ENCODE measurements at places on chromosomes 6 and 20.

- no peaks in the 10 kb centered on the region for H3K36me3 ChIP-seq
- no peak overlapping the region for H3K27ac ChIP-seq
- peaks cover 15% of the 10 kb centered on the region for H3K4me1 ChIP-seq
- DNase-seq, result peak; percentile 61
- H3K27me3 ChIP-seq, result peaks cover 47% of the 10 kb centered on the region
- peak overlapping the region; percentile 64 for H3K4me3 ChIP-seq
These were observed 648 bp downstream of the COL19A1 start for GRCh38 chr6:69866770-69867638.

DNA sequence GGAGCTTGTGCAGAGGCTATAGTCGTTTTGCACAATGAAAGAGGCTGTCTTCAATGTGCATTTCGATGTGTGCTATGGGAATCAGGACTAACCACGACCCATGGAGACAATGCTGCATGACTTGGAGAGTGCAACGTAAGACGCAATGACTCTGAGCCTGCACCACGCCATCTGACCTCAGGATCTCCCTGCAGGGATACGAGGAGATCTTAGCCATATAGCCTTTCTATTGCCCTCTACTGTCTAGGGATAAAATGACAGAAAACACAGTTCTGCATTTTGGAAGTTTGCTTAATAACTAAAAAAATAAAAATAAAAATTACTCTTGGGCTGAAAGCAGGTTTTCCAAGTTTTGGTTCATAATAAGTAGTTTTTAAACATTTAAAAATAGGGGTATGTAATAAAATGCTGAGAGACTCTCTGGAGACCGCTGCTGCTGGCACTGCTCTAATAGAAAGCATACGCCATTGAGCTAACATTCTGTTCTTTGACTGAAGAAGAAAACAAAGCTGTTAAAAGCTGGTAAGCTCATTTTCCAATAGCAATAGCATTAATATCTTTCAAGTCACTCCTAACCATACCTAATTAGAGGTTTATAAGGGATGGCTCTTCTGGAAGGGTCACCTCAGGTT is 87.2 kb downstream of the PDE7B start:
- DNase-seq, result no peak
- no peaks in the 10 kb centered on the region for H3K36me3 ChIP-seq
- no peak overlapping the region for H3K4me3 ChIP-seq
- H3K27me3 ChIP-seq, result no peaks in the 10 kb centered on the region
- no peak overlapping the region for H3K27ac ChIP-seq

DNA sequence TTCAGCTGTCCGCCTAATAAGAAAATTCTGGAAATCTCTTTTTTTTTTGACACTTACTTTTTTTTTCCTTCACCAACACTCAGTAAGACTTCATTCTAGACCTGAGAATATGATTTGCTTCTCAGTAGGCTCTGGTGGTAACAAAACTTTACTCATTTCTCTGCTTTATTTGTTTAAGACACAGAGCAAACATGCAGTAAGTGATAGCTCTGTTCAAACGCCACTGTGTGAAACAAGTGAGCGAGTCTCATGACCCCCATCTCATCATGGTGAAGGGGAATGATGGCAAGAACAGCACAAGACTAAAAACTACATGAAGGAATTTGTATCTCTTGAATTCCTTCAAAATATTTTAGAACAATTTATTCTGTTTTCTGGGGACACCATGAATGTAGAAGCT is 541.6 kb upstream of the POU3F2 start:
- no peak for DNase-seq
- H3K36me3 ChIP-seq, result no peaks in the 10 kb centered on the region
- H3K4me1 ChIP-seq, result no peaks in the 10 kb centered on the region
- H3K27me3 ChIP-seq, result no peaks in the 10 kb centered on the region
- no peak overlapping the region for H3K27ac ChIP-seq

GRCh38 chr6:336159-337114 is 44.1 kb downstream of the DUSP22 start:
- H3K27ac ChIP-seq, result peak overlapping the region; percentile 89
- H3K36me3 ChIP-seq, result peaks cover 3% of the 10 kb centered on the region
- H3K4me1 ChIP-seq, result peaks cover 60% of the 10 kb centered on the region
- peak; percentile 56 for DNase-seq
- peak overlapping the region; percentile 65 for H3K4me3 ChIP-seq

GRCh38 chr6:37459981-37460800 is 27.2 kb downstream of the CMTR1 start:
- no peak for DNase-seq
- H3K27ac ChIP-seq, result peak overlapping the region; percentile 40
- H3K4me1 ChIP-seq, result no peaks in the 10 kb centered on the region
- no peaks in the 10 kb centered on the region for H3K27me3 ChIP-seq

DNA sequence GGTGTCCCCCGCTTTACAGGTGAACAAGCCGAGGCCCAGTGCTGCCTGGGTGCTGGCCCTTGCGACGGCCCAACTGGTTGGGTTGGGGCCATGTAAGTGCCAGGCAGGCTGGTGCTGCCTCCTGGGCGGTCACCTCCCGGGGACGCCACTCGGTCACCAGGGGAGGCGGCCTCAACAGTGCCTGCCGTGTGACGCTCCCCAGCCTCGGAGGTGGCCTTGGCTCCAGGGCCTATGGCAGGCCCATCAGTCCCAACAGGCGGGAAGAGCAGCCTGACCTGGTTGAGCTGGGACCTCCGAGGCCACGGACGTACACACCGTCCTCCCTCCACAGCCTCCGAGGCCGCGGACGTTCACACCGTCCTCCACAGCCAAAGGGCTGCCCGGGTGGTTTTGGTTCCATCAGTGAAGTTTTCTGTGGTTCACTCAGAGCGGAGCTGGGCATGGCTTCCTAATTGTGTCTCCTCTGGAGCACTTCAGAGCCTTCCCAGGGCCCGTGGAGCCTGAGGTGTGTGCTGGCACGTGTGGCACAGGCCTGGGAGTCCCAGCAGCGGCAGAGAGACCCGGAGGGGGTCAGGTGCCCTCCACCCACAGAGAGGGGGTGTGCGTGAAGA is 19.3 kb upstream of the SLCO4A1 start:
- no peak for DNase-seq
- H3K27ac ChIP-seq, result peak overlapping the region; percentile 95
- peak overlapping the region; percentile 73 for H3K4me3 ChIP-seq
- H3K4me1 ChIP-seq, result peaks cover 57% of the 10 kb centered on the region

- DNase-seq, result no peak
- no peaks in the 10 kb centered on the region for H3K4me1 ChIP-seq
- H3K27me3 ChIP-seq, result no peaks in the 10 kb centered on the region
- no peaks in the 10 kb centered on the region for H3K36me3 ChIP-seq
- H3K4me3 ChIP-seq, result no peak overlapping the region
- no peak overlapping the region for H3K27ac ChIP-seq
These were observed 1289.1 kb upstream of the ADGRB3 start for GRCh38 chr6:67345946-67346345.

GRCh38 chr6:138310821-138311220 is 66.9 kb upstream of the SMIM28 start:
- H3K27ac ChIP-seq, result no peak overlapping the region
- peaks cover 9% of the 10 kb centered on the region for H3K27me3 ChIP-seq
- no peaks in the 10 kb centered on the region for H3K4me1 ChIP-seq
- H3K4me3 ChIP-seq, result no peak overlapping the region

- H3K27me3 ChIP-seq, result peaks cover 31% of the 10 kb centered on the region
- no peak overlapping the region for H3K27ac ChIP-seq
- no peak overlapping the region for H3K4me3 ChIP-seq
- no peaks in the 10 kb centered on the region for H3K4me1 ChIP-seq
- H3K36me3 ChIP-seq, result no peaks in the 10 kb centered on the region
These were observed 769 bp upstream of the PDYN start for GRCh38 chr20:1994627-1995026.

GRCh38 chr20:58233881-58234528 is 5.6 kb upstream of the ANKRD60 start:
- DNase-seq, result peak; percentile 59
- no peak overlapping the region for H3K27ac ChIP-seq
- peaks cover 32% of the 10 kb centered on the region for H3K4me1 ChIP-seq
- H3K36me3 ChIP-seq, result peaks cover 14% of the 10 kb centered on the region

- H3K27me3 ChIP-seq, result peaks cover 10% of the 10 kb centered on the region
- H3K27ac ChIP-seq, result no peak overlapping the region
- H3K4me1 ChIP-seq, result peaks cover 17% of the 10 kb centered on the region
- peaks cover 4% of the 10 kb centered on the region for H3K36me3 ChIP-seq
- H3K4me3 ChIP-seq, result peak overlapping the region; percentile 74
These were observed 1.3 kb downstream of the EPB41L2 start for GRCh38 chr6:131061751-131062119.

DNA sequence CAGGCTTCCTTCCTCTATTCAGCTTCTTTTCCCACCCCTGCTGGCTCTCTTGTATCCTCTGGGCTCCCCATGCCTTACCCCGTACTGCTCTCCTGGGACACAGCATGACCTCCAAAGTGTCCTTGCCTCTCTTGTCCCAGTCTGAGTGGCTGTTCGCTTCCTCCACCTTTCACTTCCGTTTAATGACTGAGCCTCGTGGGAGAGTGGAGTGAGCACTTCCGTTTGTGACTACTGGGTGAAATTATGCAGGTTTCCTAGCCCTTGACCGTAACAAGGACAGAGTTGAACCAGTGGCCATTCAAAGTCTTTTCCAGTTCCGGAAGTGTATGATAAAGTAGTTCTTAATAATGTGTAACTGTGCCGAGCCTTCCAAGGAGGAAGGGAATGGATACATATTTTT is 109.2 kb downstream of the ARID1B start:
- no peaks in the 10 kb centered on the region for H3K36me3 ChIP-seq
- H3K27ac ChIP-seq, result no peak overlapping the region
- H3K4me1 ChIP-seq, result peaks cover 28% of the 10 kb centered on the region
- no peak for DNase-seq

DNA sequence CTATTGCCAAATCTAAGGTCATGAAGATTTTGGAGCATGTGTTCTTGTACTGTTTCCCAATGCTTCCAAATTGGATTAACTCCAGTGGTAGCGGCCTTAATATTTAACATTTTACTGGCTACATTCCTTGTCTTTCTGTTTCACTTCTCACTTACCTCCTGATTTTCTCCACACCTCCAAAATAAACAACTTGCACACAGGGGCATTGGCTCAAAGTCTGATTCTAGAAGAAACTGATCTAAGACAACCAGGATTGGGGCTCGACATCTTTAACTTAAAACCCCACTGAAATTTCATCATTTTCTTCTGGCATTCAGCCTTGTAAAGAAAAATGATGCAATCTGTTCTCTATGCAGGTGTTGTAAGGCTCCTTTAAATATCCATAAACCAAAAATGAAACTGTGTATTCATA is 557.9 kb upstream of the ID4 start:
- DNase-seq, result no peak
- no peak overlapping the region for H3K27ac ChIP-seq
- H3K4me1 ChIP-seq, result no peaks in the 10 kb centered on the region
- no peaks in the 10 kb centered on the region for H3K36me3 ChIP-seq
- no peak overlapping the region for H3K4me3 ChIP-seq

DNA sequence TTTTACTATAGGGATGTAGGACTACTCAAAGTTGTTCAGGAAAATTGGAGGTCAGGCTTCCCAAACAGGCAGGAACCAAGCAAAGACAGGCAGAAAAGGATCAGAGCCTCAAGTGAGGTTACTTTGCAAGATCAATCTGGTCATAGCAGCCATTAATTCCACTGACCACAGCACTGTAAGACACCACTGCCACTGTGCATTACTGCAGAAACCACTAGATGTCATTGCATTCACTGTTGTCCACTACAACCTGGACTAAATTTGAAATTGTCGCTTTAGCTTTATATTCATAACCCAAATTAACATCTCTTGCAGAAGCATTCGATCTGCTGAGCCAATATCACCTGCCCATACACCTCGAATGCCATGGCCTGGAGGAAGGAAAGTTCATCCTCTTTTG is 126.9 kb upstream of the UFL1 start:
- H3K4me1 ChIP-seq, result no peaks in the 10 kb centered on the region
- DNase-seq, result no peak
- H3K27ac ChIP-seq, result no peak overlapping the region
- H3K27me3 ChIP-seq, result peaks cover 2% of the 10 kb centered on the region
- no peaks in the 10 kb centered on the region for H3K36me3 ChIP-seq
- H3K4me3 ChIP-seq, result no peak overlapping the region

DNA sequence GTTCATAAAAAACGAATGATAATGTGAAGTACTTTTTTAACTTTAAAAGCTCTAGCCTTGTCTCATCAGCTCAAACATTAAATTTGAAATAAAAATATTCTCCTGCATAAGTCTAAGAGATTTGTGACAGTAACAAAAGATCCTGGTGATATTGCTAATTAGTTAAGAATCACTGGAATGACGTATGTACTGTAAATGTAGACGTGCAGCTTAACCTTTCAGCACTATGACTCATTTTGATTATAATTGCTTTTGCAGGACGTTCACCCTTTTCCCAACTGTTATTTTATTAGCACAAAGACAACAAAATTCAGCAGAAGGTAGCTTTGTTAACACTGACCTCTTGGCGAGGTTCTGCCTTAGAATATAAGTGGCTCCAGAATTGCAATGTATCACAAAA is 68.6 kb downstream of the TENT5A start:
- no peak overlapping the region for H3K4me3 ChIP-seq
- no peaks in the 10 kb centered on the region for H3K4me1 ChIP-seq
- H3K27ac ChIP-seq, result no peak overlapping the region

DNA sequence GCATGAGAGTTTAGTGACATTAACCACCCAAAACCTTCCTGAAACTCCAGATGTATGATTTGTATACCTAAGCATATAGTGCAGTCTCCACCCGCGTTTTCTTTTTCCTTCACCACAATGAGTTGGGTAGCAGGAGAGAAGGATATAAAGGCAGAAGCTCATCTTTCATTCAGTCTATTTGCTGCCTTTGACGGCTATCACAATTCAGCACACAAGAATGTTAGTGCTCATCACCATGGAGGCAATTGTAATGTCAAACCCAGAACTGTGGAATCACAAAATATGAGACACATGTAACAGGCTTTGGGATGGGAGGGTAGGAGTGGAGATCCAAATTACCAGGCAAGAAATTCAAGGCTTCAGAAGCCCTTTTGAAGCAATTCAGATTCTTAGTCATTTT is 17.6 kb downstream of the ZHX3 start:
- H3K36me3 ChIP-seq, result no peaks in the 10 kb centered on the region
- H3K4me3 ChIP-seq, result no peak overlapping the region
- H3K4me1 ChIP-seq, result no peaks in the 10 kb centered on the region

DNA sequence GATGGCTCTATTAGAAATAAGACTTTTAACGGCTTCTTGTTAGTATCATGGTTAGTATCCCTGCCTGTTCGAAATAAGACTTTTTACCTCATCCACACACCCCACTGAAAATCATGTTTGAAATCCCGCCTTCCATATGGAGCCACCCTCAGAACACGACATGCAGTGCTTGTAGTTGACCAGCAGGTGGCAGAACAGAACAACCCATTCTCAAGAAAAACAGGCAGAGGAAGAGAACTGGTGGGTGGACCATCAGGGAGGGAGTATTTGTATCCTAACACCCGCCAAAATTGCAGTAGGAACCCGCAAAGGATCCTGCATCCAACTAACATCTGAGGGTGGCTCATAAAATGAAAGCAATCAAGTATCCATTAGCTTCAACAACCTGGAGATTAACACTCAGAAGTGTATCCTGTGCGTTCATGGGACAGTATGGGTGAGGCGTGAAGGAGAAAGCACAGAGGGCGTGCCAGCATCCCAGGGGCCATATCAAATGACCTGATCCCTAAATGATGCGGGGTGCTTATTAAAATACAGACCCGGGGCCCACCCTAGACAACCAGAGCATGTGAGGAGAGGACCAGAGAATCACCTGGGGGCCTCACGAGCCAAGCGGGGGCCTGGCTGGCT is 89.6 kb upstream of the NHSL1 start:
- H3K4me3 ChIP-seq, result no peak overlapping the region
- H3K36me3 ChIP-seq, result no peaks in the 10 kb centered on the region
- DNase-seq, result peak; percentile 71
- peak overlapping the region; percentile 47 for H3K27ac ChIP-seq
- peaks cover 2% of the 10 kb centered on the region for H3K27me3 ChIP-seq

Data from activated CD8-positive, alpha-beta T cell treated with anti-CD3 and anti-CD28 coated beads, Interleukin-2, amount 10 ng/mL, durations not matched to agents 7 days and 5 days (primary cell).